ENCODE measurements at places on chromosomes 2 and 18.

DNA sequence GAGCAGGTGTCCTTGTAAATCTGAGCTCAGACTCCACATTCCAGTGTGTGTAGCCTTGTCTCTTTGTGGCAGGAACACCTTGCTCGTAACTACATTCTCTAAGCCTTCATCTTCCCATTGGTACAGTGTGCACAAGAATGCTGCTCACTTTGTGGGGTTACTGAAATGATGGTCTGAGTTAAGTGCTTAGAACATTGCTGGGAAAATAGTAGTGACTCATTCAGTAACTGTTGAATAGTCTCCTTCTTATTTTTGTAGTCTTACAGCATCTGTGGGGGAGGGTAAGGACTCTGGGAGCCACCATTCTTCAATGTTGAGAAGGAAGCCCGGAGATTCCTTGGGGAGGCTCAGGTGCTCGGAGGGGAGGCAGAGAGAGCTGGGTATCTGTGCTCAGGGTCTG, 236.0 kb upstream of the HDAC4 start:
- no peak for DNase-seq

DNA sequence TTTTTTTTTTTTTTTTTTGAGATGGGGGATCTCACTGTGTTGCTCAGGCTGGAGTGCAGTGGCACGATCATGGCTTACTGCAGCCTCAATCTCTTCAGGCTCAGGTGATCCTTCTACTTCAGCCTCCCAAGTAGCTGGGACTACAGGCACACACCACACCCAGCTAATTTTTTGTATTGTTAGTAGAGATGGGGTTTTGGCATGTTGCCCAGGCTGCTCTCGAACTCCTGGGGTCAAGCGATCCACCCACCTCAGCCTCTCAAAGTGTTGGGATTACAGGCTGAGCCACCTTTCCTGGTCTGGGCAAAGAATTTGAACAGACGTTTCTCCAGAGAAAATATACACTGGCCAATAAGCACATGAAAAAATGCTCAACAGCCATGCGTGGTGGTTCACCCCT, 2.9 kb upstream of the SNRNP200 start:
- no peak for DNase-seq

- no peak for DNase-seq
Observed at GRCh38 chr2:460861-461260, 173.0 kb upstream of the ALKAL2 start.

DNA sequence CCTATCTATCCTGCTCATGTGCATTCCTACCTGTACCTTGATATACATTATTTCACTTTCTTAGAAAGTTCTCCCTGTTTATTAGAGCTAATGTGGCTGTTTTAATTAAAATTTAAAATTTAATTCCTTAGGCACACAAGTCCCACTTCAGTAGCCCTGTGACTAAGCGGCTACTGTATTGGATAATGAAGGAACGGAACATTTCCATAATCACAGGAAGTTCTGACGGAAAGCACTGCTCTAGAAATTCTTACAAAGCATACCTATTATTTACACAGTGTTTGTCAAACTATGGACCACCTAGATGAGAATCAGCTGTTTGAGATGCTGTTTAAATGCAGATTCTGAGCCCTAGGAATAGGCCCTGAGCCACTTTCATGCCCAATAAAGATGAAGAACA, 13.2 kb downstream of the GREB1L start:
- no peak for DNase-seq

DNA sequence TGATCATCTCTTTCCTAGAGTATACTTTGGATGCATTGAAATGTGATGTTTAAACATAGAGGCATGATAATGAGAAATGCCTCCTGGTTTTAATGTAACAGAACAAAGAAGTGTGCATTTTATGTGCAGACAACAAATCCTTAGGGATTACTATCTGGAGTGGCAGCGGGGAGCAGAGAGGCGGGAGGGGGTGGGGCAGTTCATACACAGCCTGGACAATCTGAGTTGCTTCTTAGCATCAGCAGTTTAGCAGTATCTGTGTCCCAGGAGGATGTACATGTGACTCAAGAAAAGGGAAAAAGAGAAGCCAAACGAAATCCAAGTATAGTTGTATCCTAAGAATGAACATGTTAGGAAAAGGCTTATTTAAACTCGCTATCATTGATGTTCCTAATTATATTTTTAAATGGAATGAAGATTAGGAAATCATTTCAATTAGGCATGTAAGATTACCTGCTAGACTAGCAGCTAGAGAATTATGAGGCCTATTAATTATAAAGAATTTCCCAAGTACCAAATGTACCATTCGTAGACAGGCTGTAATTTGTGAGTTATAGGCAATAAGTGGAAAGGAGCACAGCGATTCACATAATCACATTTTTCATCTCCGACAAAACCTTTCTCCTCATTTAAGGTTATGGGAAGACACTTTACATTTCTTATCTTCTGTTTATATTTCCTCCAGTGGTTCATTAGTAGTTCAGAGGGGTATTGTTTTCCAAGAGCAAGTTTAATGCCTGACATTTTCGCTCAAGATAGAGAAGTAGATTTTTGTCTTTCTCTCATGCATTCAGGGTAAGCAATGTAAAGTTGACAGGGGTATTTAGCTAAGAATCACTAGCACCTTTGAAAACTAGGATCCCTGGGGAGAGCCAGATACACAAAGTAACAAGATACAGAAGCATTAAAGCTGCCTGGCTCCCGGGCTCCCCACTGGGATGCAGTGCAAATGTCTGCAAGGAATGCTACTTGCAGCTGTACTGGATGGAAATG, 141.3 kb upstream of the NOSTRIN start:
- no peak for DNase-seq

- DNase-seq, result no peak
Observed at GRCh38 chr2:164800572-164800971, 41.1 kb downstream of the COBLL1 start.

DNA sequence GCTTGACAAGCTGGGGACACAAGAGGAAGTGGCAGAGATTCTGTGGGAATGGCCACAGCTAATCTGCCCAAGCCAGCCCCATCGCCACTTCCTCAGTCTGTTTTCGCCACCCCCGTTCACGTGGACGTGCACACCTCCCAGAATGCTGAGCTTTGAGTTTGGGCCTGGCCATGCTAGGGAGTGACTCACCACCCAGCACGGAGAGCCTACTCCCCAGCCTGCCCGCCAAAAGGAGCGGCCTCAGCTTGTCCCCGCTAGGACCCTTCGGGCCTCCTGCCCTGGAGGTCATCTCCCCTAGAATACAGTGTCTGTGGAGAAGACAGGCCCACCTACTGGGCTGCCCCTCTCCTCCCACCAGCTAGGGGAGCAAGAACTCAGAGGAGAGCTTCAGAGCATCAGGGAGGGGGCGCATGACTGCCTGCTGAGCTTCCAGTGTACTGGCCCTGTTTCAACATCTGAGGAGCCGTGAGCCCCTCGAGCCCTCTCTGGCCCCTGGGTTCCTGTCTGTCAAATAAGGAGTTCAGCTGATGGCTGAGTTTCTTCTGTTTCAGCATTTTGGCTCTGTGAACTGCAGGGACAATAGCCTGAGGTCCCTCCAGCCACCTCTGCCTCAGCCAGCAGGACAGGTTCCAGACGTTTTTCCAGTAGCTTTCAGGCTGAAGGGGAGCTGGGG, 5.1 kb downstream of the SLC35F6 start:
- peak; percentile 67 for DNase-seq

DNA sequence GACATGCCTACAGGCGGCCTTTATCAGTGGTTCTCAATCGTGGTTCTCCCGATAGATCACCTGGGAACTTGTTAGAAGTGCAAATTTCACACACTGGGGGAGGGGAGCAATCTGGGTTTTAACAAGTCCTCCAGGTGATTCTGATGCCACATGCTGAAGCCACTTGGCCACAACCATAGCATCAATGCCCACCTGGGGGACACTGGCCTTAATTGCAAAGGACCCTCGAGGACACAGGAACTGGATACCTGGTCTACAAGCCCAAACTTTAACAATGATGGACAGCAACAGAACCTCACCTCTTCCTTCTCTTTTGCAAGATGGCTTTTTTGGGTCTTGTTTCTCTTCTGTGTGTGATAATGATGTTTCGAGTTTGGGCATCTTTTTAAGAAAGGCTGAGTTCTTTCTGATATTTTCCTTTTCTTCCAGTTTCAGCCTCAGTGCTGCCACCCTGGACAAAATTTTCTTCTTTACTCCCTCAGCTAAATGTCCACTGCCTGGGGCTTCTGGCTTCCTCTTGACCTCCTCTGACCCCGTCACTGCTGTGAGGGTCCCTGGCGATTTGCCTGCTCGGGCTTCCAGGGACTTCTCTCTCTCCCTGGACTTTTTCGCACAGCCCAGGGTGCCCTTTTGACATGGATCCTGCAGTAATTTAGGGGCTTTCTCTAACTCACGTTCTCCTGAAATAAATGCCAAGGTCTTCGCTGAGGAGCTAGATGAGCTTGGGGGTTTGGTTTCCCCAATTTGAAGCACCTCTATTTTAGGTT, 94.2 kb downstream of the ALPK2 start:
- no peak for DNase-seq

- DNase-seq, result no peak
Observed at GRCh38 chr2:60826111-60826510, 55.3 kb upstream of the REL start.

GRCh38 chr2:241036397-241036963, 38.1 kb downstream of the SNED1 start:
- DNase-seq, result peak; percentile 12

GRCh38 chr2:182291296-182291695, 135.5 kb downstream of the PDE1A start:
- DNase-seq, result no peak

- peak; percentile 41 for DNase-seq
Observed at GRCh38 chr2:62597323-62597722, 91.3 kb upstream of the TMEM17 start.

All from renal cortical epithelial cell (primary cell).